ENCODE measurements at places on chromosomes 11 and 22.

DNA sequence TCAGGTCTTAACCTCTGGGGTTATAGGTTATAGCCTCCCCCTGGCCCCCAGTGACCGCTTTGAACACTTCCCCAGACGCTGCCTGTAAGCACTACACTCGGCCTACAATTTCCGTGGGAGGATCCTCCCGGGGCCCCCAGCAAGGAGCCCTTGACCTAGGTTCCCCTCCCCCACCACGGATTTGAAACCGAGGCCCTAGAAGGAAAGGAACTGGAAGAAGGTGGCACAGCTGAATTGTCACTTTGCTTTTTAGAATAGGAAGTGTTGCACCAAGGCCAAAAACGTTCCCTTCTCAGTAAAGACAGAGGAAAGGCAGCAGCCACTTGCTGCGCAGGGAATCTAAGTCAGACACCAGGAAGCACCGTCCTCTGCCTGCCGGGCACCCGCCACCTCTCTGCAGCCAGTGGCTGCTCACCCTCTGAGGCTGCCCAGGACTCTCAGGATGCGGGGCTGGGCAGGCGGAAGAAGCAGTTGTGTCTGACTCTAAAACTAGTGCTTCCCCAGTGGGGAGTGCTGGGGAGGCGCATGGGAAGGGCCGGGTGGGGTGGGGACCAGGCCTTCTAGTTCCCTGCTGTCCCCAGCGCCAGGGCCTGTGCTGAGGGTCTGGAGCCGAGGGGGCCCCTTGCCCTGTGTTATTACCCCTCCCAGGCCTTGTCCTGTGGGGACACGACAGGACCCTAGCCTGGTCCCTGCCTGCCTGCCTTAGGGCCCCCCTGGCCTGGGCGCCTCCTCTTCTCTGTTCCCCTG lies 7.9 kb upstream of the FLRT1 start:
- no peak for DNase-seq

GRCh38 chr22:17774926-17775685 lies 837 bp upstream of the BID start:
- DNase-seq: no peak

DNA sequence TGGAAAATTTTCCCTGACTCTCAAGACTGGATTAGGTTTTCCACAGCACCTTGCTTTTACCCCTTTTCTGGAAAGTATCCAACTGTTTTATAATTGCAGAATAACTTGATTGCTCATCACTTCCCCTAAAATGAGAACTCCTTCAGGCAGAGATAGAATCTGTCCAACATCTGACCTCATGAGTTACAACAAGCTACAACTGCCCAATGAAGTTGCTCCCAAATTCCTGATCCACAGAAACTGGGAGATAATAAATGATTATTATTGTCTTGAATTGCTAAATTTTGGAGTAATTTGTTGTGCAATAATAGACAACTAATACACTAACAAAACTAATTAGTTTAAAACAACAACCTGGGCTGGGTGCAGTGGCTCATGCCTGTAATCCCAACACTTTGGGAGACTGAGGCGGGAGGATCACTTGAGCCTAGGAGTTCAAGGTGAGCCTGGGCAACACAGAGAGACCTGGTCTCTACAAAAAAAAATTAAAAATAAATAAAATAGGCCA lies 10.0 kb upstream of the CCDC83 start:
- DNase-seq: no peak

DNA sequence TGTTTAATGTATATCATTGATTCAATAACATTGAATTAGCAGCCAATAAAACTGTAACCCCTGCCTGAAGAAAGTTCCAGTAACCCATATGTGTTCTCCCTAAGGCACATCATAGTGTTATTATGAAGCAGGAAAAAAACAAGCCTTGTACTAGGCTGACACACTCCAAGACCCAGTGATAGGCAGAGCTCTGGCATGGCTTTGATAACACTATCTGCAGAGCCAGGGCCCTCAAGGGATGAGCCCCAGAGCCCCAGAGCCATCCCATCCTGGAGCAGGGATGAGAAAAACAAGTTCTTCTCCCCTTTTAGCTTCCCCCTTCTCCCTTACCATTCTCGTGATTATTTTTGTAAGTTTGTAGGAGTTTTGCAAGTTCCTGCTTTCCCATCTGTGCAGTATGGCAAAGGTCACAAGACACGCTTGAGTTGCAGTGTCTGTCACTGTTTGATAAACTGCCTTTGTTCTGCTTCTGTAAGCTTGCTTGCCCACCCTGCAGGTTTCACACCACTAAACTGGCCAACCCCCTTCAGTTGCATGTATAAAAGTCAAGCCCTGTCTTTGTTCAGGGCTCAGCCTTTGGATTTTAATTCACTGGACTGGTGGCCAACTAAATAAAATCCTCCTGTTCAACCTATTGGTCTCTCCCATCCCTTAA lies 22.3 kb upstream of the GUCY1A2 start:
- no peak for DNase-seq

GRCh38 chr11:19739872-19740271 lies 27.2 kb downstream of the NAV2 start:
- DNase-seq: no peak

DNA sequence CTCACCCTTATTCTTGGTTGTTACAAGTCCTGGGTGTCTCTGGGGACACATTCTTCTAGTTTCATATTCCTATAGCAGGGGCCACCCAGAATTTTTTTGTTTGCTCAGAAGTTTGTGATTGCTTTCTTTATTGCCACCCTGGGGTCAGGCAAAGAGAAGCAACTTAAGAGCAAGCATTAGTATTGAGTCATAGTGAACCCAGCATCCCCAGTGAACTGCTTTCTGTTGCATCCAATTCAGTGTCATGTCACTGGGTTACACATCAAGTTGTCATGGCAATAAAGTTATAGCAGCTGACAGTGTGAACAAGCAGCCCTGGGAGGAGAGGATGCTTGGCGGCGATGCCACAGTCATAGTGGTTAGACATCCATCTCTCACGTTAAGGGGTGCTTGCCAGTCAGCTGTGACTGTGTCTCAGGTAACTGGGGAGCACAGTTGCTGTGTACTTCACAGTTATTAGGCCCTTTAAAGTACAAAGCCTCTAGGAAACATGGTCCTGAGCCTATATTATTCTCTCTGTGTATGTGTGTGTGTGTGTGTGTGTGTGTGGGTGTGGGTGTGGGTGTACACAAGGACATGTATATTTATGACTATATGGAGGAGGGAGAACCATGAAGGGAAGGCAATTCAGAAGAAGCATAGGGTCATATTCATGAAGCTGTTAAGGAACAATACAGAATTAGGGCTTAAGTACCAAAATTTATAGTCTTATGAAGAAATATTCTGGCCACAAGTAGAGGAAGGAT lies 52.5 kb downstream of the TRIM44 start:
- DNase-seq: no peak

DNA sequence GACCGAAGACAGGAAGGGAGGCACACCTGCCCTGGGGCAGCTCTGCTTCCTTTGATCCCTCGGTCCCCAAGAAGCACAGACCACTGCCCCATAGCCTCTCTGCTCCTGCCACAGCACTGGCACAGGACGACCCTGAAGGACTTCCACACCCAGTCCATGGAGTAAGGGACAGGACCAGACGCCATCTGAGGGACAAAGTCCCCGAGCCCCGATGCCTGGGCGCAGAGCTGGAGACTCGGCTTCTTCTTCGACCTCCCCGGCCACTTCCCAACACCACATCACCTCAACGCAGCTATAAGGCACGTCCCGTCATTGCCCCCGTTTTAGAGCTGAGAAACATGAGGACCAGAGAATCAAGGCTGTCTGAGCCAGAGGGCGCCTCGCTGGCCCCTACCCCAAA lies 310.5 kb downstream of the BRD1 start:
- no peak for DNase-seq

All from T follicular helper cell (primary cell).